ENCODE measurements at places on chromosomes 1 and 21.

DNA sequence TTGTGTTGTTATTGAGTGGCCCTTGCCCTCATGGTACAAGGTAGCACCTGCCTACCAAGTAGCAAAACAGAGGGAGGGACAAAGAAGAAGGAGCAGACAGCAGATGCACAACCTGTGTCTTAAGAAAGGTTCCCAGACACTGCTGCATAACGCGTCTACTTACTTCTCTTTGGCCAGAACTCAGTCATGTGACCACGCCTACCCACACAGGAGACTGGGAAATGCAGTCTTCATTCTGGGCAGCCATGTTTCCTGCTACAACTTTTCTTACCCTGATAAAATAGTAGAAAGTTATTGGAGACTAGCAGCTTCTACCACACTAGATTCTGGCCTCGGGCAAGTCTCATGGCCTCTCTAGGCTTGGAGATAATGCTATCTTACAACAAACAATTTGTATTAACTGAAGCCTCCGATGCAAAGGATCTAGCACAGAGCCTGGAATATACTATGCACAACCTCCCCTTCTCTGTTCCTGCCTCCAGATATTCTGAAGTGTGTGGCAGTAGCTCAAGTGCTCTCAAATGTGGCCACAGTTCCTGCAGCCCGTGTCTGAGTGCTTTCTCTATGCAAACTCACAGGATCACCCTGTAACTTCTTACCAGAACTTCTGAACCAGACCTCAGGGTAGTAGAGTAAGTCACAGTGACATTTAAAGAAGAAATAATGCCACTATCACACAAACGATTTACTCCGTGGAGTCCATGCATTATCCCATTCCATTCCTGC is 34.1 kb upstream of the BTG2 start:
- DNase-seq = peak; percentile 85

GRCh38 chr1:157403203-157403602 is 149.1 kb downstream of the FCRL5 start:
- no peak for DNase-seq

DNA sequence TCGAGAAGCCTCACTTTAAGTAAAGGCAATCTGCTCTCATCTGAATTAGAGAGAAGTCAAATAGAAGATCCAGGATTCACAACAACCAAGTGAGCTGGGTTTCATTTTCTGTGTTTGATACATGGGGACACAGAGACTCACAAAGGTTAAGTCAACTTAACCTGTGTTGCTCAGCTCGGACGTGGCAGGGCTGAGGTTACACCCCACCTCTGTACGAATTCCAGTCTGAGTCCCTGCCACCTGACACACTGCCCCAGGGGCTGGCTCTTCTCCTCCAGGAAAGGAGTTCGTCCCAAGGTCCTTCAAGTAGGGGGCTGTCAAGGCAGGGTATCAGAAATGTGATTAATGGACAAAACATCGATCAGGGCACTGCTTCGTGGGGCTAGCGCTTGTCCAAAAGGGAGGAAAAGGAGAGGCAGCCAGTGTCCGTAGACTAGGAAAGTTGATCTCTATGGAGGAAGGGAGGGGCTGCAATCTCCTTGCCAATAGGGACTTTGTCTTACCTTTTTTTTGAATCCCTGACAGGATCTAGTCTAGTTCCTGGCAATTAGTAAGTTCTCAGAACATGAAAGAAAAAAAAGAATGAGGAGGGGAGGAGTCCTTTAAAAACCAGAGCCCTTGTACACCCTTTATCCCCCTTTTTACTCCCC is 116.4 kb downstream of the CNIH3 start:
- DNase-seq = no peak

DNA sequence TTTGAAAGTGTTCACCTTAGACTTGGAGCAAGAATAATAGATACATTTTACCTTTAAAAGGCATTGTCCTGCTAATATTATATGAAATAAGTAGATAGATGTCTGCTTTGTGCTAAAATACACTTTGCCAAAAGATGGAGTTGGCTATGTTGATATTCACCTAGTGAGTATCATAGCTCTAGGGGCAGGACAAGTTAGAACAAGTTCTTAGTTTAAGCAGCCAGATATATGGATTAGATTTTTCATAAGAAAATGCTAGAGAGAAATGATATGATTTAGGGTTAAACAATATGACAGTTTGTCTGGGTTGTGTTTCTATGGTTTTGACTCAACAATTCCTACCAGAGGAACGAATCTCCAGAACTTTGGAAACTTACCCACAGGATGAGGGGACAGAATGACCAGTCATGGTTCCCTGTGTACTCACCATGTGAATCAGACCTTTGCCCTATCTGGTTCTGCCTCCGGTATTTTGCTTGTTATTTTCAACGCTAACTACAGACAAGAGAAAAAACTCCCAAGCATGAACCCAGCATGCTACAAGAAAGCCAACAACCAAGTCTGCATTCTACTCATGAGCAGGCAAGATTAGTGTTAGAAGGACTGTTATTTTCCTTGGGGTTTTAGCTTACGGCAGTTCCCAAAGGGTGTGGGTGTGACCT is 1.7 kb downstream of the F5 start:
- DNase-seq = no peak

DNA sequence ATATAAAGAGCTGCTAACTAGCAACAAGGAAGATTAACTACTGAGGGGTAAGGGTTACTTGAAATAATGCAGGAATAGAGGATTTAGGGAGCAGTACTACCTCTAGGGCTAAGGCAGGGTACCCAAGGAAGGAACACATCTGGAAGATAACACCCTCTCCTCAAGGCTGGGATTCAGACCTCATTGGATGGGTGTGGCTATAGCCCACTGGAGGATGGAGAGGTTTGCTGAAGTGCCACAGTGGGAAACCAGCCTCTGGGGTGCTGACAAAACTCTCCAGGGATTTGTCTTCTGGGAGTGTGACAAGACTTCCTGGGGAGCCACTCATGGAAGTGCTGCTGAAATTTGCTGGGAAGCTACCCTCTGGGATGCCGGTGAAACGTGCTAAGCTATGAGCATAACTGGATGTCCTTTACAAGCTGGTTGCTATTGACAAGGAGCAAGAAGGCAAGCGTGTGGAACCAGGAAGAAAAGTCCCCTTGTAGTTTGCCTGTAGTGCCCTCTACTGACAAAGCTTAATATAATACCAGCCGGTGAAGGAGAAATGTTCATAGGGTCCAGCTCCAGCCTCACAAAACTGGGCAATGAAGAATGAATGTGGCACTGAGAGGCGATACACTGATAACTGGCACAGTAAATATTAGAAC is 122.8 kb upstream of the USP24 start:
- DNase-seq = no peak

- no peak for DNase-seq
Observed at GRCh38 chr21:41759926-41760325, 6.9 kb downstream of the RIPK4 start.

- DNase-seq = peak; percentile 22
Observed at GRCh38 chr1:210340841-210341240, 12.1 kb downstream of the HHAT start.

- no peak for DNase-seq
Observed at GRCh38 chr1:208799186-208799585, 555.0 kb upstream of the PLXNA2 start.

GRCh38 chr1:112614460-112615065 is 4.4 kb downstream of the ST7L start:
- peak; percentile 29 for DNase-seq

GRCh38 chr1:160539990-160540858 is 17.2 kb upstream of the SLAMF6 start:
- peak; percentile 75 for DNase-seq

DNA sequence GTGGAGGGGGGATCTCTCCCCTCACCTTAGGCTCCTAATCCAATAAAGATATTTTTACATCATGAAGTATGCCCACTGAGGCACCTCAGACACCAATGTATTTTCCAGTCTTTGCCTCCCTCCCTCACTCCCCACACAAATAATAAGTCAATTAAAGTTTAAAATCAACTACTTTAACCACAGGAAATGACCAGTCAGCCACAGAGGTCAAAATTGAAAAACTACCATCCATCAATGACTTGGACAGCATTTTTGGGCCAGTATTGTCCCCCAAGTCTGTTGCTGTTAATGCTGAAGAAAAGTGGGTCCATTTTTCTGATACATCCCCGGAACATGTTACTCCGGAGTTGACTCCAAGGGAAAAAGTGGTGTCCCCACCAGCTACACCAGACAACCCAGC is 70.6 kb upstream of the DYNLT5 start:
- DNase-seq = no peak
